Stimulated activated CD8-positive, alpha-beta memory T cell treated with anti-CD3 and anti-CD28 coated beads, Interleukin-2, amount 100 ng/mL, for 48 hours (primary cell): ENCODE measurements at places on chromosomes 11 and 22.

DNA sequence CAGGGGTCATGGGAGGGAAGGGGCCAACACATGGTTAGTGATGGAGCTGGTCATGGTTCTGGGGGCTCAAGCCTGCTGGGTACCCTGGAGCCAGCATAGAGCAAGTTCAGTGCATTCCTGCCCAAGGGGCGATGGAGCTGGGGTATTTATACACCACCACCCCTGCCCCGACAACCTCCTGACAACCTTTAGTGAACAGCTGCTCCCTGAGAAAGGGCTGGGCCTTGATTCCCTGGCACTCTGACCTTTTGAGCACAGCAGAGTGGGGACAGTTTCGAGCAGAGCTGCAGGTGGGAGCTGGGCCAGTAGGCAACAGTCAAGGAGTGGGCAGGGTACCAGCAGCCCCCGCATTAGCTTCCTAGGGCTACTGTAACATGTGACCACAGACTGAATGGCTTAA lies 6.0 kb downstream of the PARVG start:
- DNase-seq: no peak

- DNase-seq: no peak
Observed at GRCh38 chr11:66311470-66311964, 5.3 kb downstream of the CD248 start.

DNA sequence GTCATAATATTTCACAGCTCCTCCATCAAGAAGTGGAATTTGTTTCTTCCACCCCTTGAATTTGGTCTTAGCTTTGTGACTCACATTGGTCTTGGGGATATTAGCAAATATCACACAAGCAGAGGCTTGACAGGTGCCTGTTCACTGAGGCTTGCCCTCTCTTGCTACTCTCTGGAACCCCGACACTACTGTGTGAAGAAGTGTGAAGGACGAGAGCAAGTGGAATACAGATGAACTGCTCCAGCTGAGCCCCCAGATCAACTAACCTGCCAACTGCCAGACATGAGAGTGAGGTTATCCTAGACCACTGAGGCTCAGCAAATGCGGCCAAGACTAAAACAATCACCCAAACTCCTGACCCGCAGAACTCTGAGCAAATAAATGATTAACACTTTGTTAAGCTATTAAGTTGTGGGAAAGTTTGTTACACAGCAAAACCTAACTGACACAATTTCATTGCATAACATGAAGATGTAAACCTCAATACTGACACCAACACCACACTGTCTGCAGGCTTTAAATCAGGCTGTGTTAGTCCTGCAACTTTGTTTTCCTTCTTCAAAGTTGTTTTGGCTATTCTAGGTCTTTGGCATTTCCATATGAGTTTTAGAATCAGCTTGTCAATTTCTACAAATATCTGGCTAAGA lies 142.5 kb downstream of the APOL5 start:
- no peak for DNase-seq

DNA sequence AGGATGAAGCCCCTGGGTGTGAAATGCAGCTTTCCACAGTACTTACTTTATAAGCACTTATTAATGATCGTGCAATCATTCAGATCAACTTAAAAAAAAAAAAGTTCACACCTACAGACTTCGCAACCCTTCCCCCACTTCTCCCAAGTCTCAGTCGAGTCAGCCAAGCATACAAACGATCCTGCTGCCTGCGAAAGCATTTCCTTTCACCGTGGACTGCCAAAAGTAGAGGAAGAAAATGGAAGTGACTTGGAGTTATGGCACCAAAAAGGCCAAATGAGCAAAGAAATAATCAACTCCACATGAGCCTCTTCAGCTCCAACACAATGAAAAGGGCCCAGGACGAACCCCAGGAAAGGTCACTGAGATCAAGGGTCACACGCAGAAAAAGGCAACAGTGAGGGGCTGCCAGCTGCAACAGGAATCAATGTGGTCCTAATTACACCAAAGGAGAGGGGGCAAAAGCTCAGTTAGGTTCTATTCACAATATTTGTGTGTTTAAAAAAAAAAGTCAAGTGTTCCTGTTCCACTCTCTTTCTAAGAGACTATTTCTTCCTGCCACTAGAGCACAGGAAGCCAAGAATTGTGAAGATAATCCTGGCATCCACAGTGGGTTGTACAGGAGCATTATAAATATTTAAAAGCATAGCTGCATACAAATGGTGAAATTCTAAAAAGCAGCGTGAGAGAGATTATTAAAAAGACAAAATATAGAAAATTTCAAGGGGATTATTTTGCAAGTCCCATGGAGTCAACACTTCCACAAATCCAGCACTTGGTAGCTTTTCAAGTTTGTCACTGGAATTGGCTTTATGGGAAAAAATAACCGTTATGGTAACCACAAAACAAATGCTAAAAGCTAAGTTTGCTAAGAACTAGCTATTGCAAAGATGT lies 28.4 kb downstream of the CDON start:
- no peak for DNase-seq

DNA sequence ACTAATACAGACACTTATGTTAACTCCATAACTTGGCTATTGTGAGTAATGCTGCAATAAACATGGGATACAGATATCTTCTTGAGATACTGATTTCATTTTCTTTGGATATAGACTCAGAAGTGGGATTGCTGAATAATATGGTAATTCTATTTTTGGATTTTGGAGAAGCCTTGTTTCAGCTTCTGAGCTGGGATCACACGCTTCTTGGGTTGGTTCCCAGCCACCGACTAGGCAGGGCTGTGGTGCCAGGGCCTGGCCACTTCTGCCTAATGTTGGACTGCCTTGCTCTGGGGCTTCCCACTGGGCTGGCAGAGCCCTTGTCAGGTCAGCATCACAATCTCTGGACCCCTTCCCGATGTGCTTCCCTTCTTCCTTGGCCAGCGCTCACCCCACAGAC lies 14.0 kb upstream of the MCHR1 start:
- DNase-seq: no peak

- no peak for DNase-seq
Observed at GRCh38 chr11:14314127-14314526, 44.9 kb downstream of the RRAS2 start.

GRCh38 chr22:27801202-27801615 lies 347 bp downstream of the MN1 start:
- DNase-seq: no peak

DNA sequence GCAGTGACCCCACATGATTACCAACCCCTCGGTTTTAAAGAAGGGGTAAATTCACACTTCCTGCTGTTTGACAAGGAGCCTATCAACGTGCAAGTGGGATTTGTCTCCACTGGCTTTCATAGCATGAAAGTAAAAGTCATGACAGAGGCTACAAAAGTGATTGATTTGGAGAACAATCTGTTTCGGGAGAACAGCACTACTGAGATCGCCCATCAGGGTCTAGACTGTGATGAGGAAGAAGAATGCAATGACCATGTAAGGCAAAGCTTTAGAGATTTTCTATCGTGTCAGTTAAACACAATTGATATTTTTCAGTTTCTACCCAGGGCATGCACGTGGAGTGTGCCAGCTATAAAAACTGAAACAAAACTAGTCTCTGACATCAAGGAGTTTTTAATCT lies 41.7 kb downstream of the HORMAD2 start:
- DNase-seq: no peak

DNA sequence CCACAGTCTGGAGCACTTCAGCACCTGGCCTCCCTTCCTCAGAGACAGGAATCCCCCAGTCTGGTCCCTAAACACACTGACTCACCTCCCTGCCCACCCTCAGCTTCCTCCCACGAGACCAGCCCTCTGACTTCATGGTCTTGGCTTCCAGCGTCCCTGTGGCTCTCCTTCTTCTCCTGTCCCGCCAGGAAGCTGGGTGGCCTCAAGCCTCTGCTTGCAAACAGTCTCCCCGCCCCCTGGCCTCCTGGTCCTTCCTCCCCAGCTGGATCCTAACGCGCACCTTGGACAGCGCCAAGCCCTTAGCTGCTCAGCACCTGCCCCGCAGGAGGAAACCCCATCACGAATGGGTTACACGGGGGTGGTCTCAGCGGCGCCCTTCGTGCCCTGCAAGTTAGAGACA lies 4.5 kb downstream of the NCF4 start:
- no peak for DNase-seq

GRCh38 chr22:42179616-42180015 lies 49.0 kb upstream of the CYP2D6 start:
- DNase-seq: no peak

GRCh38 chr11:48270621-48271020 lies 7.0 kb downstream of the OR4X1 start:
- no peak for DNase-seq

GRCh38 chr11:2890466-2891294 lies 5.1 kb upstream of the CDKN1C start:
- DNase-seq: no peak

GRCh38 chr11:111726301-111726713 lies 39.9 kb downstream of the PPP2R1B start:
- DNase-seq: no peak

DNA sequence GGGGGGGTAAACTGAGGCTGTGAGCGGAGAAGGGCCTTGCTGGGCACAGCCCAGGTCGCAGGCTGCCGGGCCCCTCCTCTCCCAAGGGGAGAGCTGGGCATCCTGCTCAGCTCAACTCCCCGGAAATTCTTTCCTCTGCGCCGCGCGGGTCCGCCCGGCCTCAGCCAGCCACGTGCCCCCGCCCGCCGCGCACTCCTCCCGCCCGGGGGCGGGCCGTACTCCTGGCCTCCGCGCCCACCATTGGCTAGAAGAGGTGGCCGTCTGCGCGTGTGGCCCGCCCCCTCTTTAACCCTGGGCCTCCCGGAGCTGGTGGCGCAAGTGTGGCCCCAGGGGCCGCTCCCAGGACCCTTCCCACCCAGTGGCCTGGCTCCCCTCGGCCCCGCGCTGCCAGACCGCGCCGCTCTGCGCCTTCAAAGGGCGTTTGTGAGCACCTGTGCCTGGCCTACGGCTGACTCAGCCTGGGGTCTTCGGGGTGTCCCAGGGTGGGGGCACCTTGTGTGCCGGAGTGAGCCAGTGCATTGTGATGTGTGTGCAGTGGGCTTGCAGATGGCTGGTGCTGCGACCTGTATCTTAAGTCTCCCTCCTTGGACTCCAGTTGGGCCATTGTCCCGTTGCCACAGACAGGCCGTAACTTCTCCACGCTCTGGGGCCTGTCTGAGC lies 2.0 kb downstream of the MRGPRF start:
- peak; percentile 30 for DNase-seq

DNA sequence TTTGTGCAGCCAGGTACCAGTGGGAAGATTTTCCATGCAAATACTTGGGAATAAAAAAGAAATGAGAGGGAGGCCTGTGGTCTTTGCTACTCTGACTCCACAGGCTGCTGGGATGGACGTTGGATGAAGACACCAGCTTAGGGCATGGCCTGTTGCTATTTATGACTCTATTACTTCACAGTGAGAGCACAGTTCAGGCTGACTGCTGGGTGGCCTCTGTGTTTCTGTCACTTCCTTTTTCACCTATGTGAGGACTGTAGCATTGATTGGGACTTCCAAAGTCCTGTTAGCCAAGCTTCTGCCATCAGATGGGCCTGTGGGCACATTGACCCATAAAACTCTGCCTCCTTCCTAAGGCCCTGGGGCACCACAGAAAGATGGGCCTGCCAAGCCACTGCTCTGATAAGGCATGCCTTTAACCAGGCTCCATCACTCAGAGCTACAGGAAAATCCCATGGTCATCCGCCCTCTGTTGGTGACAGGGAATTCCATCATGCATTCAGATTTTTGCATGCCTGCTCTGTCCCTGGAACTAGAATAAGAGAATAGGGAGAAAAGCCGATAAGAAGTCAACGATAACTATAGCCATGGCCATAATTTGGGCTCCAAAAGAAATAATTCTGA lies 64.6 kb downstream of the KCNJ1 start:
- no peak for DNase-seq

GRCh38 chr11:114773541-114774338 lies 95.4 kb downstream of the NXPE2 start:
- DNase-seq: no peak

- DNase-seq: peak; percentile 57
Observed at GRCh38 chr22:44080936-44081861, 57.1 kb downstream of the PARVB start.

DNA sequence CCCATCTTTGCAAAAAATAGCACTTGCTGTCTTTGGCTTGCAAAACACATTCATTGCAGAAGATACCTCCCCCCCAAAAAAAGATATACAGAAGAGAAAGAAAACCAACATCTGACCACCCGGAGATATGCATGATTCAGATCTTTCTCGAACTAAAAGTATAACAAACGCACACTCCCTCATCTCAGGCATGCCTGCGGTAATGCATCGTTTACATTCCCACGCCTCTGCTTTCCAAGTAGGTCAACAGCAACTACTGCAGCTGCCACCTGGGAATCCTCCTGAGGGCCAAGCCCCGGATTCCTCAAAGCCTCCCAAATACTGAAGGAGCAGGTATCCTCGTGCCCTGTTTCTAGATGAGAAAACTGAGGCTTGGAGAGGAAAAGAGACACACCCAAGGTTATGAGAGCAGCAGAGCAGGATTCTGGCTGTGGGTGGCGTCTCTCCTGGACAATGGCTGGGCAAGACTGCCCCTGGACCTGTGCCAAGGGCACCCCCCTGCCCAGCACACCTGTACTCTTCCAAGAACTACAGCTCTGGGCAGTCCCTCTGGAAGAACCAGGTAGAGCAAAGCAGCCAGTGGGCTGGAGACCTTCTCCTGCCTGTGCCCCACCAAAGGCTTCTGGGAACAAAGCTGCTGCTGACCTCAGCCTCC lies 38.1 kb downstream of the NUP50 start:
- no peak for DNase-seq

GRCh38 chr11:7592711-7593110 lies 78.9 kb downstream of the PPFIBP2 start:
- DNase-seq: no peak
